ENCODE measurements at places on chromosomes 5 and 9.

GRCh38 chr5:167049043-167049663 lies 1242.3 kb upstream of the WWC1 start:
- no peak for DNase-seq

DNA sequence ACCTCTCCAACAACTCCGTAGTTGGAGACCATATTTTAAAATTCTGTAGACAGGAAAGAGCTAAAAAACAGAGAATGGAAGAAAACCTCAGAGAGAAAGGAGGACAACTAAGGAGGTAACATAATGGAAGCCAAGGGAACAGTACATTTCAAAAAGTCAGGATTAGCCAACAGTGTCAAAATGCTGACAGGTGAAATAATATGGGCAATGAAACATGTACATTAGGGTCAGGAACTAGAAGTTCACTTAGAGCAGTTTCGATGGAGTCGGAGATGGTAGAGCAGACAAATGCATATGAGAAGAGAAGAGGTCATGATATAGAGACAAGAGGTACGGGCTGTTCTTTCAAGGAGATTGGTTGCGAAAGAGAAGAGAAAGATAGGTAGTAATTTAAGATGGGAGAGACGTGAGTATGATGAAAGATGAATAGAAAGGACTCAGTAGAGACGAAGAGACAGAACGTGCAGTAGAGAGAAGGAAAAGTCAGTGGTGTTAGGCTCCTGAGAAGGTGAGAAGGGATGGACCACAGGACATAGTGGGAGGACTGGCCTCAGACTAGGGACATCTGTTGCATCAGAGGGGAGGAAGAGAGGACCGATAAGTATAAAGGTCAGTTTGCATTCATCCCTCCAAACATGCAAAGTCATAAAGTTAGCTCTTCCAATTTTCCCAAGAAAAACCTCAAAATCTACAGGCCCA lies 25.6 kb downstream of the NRG2 start:
- DNase-seq, result no peak

DNA sequence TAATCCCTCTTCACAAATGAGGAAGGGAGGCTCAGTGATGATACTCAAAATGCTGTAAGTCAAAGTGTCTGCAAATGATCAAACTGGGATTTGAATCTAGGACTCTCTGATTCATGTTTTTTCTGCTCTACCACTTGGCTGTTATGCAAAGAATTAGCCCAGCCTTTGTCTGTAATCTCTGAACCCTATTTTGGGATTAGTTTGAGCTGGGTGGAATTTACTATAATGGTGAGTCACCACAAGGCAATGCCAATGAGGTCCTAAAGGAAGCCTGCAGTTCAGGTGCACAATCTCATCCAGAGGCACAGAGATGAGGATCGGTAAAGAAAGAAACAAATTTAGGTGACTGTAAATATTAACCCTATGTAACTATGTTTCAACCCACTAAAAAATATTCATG lies 29.2 kb downstream of the RFK start:
- DNase-seq, result peak; percentile 79

- no peak for DNase-seq
These were observed 96.0 kb downstream of the HINT1 start for GRCh38 chr5:131068893-131069643.

DNA sequence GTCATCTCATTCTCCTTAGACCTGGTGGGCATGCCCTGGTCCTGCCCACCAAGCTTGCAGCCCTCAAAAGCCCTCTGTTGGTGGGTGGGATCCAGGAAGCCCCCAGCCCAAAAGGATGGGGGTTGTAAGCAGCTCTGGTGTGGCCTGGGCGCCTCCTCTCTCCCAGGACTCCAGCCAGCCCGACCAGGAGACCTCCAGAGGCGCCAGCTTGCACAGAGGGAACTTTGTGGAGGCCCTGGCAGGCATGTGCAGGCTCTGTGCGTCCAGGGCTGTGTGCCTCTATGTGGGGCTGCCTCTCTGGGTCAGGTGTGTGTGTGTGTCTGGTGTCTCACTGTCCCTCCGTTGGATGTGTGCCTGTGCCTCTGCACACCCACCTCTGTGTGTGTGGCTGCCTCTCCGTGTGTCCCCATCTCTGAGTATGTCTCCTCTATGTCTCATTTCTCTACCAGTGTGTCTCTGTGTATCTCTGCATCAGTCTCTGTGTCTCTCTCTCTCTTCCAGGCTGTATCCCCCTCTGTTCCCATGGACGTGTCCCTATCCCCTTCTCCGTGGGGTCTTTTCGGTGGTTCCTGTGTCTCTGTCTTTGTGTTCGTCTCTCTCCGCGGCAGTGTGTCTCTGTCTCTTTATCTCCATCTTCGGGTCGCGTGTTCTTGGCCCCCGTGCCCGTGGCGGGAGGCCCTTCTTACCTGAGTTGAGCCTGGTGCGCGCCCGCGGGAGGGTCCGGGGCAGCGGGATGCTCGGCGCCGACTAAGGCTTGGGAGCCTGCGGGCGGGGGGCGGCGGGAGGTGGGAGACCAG lies 501 bp downstream of the ENHO start:
- DNase-seq, result peak; percentile 69

DNA sequence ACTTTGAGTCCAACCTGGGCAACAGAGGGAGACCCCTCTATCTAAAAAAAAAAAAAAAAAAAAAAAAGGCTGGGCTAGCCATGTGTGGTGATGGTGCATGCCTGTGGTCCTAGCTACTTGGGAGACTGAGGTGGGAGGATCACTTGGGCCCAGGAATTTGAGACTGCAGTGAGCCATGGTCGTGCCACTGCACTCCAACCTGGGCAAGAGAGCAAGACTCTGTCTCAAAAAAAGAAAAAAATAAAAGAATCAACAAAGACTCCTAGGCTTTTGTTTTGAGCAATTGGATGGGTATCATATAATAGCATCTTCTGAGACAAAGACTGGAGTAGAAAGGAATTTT lies 481.7 kb upstream of the PAPPA start:
- peak; percentile 52 for DNase-seq

DNA sequence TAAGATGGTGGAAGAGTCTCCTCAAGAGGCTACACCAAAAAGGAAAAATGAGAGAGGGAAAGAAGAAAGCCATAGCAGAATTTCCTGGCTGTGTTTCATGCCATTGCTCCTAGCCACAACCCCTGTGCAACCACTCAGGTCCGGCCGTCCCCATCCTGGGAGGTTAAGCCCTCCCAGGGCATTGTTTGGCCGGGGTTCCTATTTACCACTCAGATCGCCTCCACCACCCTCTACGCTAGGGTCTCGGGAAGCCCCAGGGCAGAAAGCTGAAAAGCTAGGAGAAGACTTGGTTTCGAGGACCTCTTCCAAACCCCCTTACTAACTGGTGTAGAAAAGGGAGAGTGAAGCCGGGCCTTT lies 715 bp downstream of the RC3H2 start:
- peak; percentile 77 for DNase-seq

GRCh38 chr9:104604801-104605200 lies 626 bp downstream of the OR13C2 start:
- no peak for DNase-seq

DNA sequence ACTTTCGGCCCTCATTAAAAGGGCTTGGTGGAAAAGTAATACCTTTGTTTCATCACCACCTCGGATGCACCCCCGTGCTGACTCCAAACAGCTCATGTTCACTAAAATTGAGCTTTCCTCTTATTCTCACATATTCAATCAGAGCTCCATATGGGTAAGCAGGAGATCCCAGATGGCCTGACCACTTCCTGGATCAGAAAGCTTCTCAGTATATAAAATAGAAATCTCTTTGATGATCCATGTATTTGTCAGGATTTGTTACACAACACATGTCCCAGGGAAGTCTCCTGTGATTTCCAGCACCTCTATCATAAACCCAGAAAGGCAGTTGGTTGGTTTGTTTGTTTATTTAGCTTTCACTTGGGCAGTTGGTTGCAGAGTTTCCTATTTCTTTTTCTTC lies 402.0 kb downstream of the MLLT3 start:
- no peak for DNase-seq

GRCh38 chr9:80707120-80707519 lies 982.2 kb downstream of the TLE1 start:
- DNase-seq, result no peak

DNA sequence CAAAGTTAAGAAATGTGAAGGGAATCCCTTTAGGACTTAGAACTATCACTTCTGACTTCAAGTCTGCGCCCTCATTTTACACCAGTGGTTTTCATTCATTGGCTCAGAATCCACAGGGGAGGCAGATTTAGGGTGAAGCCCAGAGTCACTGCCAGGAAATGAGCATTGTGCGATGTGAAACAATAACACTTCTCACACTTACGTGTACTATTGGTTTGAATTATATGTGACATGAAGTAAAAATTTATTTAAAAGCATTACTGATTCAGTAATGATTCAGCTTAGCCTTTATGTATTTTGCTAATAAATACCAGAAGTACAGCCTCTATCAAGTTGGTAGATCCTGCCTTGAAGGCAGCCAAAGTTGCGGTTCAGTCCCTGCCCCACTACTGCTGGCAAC lies 98.6 kb downstream of the PAM start:
- DNase-seq, result no peak

GRCh38 chr9:133534346-133535291 lies at the start of gene ADAMTSL2:
ADAMTSL2 (plus strand) TSS chr9:133534704; CDS start chr9:133536713, 2,009 bp downstream.
- peak; percentile 88 for DNase-seq

DNA sequence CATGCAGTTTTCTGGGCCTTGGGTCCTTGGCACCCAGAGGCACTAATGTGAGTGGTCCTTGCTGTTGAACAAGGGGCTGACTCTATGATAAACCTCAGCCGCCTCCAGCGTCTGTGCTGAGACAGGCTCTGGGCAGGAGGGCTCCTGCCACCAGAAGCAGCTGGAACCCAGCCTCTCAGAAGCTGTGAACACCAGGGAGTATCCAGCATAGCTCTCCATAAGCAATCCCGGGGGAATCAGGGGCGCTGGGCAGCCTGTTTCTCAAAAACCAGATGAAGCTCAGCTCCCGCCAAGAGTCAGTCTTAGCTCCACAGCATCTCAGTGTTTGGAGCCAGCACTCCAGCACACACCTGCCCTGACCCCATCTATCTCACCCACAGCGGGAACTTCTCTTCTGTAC lies 170.2 kb downstream of the HSPA4 start:
- DNase-seq, result no peak

DNA sequence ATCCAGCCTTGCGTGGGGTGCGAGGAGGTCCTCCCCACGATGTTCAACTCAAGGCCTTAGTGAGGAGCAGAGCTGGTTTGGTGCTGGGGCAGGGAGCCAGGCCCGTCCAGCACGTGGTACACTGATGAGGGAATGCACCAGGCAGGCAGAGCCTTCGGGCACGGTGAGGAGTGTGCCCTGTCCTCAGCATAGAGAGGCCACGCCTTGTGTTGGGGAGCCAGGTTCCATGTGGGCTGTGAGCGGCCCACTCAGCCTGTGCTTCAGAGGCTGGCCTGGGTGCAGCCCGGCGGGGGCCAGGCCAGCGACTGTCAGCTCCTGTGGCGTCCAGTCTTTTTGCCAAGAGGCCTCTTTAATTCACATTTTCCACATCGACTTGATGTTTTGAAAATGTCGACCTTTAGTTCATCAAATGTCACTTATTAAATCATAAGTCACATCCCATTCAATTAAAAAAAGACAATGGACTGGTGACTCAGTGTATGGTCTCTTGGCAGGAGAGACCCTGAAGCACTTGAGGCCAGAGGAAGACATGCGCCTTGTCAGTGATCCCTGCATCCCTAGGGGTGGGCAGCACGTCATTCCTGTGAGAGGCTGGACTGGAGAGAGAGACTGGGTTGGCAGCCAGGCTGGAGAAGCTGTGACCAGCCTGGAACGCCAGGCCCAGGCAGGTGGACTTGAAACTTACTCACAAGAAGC lies 21.7 kb downstream of the ERGIC1 start:
- DNase-seq, result no peak

DNA sequence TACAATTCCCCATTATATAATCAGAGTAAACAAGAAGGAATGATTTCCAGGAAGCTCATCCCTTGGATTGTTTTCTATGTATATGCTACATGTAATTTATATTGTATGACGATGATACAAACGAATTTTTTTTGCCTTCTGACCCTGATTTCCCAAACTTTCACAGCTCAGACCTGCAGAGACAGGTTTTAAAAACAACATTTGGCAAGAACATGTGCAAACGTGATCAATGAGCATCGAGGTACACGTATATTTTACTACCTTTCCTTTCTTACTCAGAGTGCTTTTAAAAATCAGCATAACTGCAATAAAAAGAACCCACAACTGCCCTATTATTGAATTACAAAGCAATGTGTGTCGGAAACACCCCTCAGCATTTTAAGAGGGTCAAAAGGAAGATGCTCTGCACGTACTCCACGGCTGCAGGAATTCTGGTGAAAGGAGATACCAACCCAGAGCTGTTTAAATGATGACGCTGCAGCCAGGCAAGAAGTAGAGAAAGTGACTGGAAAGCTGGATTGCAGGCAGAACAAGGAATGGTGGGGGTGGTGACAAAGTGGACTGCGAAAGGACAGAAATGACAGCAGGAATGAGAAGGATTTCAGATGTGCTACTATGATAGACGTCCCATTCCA lies 533.5 kb downstream of the RAB3C start:
- DNase-seq, result peak; percentile 87

Data from islet precursor cell (in vitro differentiated cells).